IMR-90 (cell line): ENCODE measurements at places on chromosomes 1 and 21.
A peak's percentile ranks its signal among the peaks of the same experiment; 100 is the strongest.

DNA sequence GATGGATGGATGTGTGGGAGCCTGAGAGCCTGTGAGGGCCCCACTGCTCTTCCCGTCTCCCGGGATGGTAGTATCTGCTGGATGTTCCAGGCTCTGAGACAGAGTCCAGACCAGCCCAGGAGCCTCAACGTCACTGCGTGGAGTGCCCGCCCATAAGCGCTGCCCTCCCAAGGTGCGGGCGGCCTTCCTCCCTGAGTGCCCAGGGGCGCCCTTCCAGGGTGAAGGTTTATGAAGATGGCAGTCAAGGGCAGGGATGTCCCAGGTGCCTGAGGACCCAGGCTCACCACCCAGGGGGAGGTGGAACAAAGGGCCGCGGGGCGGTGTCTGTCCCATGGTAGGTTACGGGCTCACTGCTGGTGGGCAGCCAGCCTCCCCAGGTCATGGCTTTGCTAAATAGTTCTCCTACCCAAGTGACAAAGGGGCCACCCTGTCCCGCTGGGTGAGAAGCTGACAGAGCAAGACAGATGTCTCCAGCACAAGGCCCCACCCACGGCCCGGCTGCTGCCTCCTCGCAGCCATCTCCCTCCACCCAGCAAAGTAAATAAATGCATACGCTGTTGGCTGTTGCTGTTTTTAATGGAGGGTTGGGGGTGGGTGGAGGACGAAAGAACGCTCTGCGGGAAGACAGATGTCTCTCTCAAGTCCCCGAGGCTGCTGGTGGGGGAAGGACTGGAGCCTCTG, 9.0 kb upstream of the GPR153 start:
- no peak for DNase-seq

- no peak for DNase-seq
These were observed 36.0 kb downstream of the SYT6 start for GRCh38 chr1:114117654-114118053.

DNA sequence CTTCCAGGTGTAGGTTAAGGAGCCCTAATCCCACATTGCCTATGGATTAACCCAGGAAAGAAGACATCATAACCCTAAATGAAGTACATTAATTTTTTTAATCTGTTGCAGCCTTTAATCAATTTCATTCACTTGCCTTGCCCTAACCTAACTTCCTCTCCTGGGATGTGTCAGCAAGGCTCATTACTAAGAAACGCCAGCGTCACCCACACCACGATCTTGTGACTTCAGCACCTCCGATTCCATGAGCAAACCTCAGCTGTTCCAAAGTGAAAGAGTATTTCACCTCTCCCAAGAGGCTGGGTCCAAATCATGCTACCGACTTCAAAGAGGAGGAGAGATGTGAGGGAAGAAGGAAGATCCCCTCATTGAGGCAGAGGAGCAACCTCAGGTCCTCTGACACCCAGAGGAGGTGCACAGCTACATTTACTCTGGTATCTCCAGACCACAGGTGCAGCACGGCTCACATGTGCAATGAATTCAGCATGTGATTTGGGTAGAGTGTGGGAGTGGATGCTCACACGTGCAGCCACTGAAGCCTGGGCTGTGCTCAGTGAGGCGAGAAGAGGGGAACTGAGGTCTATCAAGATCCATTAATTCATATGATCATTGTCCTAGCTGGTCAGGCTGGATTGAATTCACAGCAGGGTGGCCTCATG, 134.1 kb downstream of the SLC30A10 start:
- no peak for DNase-seq

DNA sequence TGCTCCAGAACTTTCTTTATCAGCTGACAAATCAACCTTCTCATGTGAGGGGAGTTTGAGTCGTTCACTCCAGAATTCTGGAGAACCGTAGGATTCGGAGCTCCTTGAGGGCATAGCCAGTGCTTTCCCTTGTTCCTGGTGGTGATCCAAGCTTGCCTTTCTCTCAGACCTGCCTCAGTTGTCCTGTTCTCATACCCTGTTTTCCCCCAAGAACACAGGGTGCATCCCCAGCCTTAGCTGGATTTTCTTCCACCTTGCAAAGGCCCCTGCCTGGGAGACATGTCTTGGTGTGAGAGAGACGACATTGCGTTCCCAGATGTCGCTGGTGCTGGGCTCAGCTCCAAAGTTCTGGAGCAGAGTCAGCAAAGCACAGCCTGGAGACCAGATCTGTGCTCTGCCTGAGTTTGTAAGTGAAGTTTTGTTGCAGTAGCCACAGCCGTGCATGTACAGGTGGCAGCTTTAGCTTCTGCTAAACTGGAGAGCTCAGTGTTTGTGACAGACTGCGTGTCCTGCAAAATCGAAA, 40.0 kb downstream of the ABCG1 start:
- no peak for DNase-seq

DNA sequence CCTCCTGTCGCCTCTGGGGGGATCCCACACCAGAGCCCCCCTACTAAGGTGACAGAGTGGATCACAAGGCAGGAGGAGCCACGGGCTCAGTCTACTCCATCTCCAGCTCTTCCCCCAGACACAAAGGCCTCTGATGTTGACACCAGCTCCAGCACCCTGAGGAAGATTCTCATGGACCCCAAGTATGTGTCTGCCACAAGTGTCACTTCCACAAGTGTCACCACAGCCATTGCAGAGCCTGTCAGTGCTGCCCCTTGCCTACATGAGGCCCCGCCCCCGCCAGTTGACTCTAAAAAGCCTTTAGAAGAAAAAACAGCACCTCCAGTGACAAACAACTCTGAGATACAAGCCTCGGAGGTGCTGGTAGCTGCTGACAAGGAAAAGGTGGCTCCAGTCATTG, 42.2 kb downstream of the ZBTB17 start:
- no peak for DNase-seq

DNA sequence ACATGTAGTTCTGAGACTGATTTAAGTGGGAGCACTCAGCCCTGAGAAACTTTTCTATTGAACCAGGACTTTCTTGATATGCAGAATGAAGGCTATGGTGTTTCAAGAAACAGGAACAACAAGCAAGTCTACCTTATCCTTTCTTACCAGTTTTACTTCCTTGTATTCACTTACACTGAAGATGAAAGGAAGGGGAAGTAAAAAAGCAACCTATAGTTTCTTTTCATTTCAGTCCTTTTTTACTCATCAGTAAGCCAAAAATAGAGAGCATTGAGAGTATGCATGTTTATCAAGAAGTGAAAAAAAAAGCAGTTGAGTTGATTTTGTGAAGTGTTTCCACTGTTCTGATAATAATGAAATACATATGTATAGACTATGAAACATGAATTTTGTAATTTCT, 1010.3 kb downstream of the AMY1C start:
- no peak for DNase-seq

DNA sequence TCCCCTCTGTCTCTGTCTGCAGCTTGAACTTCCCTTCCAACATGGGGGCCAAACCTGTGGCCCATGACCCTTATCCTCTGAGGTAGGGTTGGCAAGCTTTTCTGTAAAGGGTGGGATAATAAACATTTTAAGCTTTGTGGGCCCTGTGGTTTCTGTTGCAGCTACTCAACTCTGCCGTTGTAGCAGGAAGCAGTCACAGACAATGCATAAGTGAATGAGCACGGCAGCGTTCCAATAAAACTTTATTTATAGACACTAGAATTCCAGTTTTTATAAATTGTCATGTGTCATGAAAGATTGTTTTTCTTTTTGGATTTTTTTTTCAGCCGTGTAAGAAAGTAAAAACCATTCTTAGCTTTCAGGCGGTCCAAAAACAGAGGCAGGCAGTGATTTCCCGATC, 18.2 kb upstream of the CDK18 start:
- no peak for DNase-seq

- DNase-seq = no peak
These were observed 135.7 kb downstream of the ZNF281 start for GRCh38 chr1:200274116-200274515.

DNA sequence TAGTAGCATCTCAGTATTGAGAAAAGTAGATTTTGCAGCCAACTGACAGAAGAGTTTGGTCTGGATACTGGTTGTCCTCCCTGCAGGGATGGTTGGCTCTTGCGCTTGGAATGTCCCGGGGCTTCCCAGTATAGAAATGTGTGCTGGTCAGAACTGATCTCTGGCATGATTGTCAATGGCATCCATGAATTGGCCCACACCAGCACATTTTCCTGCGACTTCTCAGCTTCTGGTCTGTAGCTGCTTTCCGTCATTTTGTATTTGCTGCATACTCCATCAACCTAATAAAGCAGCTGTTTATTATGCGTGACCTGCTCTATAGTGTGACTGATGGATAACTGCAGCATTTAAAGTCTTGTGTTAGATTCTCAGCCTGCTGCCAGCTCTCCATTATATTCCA, 203.7 kb downstream of the S1PR1 start:
- DNase-seq = no peak

GRCh38 chr1:215895276-215895675, 328.2 kb downstream of the KCTD3 start:
- DNase-seq = no peak

DNA sequence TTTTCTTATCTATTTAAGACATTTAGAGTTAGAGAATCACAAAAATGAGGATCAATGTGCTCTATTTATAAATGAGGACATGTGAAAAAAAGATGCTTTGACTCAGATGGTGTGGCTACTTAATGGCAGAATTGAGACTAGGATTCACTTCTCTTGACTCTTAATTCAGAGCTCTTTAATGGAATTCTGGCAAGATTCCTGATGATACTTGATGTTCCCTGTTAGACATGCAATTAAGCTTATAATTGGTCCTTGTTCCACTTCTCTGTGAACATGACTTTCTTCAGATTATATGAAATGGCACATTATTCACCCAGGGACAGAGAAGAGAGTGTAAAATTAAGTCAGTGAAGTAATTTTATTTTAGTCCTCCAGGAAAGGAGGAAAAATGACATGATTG, 165.3 kb downstream of the LRRC7 start:
- no peak for DNase-seq

DNA sequence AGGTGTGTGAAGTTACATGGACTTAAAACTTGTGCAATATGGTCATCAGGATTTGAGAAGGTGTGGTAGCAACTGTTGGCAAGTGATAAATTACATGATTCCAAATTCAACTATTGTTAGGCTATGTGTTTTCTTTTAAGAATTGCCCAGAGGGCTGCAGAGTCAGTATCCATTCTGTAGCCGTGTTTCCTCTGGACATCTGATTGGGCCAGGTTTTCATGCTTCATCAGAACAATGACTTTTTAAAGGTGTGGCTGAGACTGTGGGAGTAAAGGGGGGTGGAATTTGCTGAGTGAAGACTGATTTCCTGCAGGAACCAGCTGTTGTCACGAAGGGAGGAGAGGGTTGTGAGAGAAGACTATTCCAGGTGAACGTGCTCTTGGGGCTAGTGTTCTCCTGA, 1.7 kb upstream of the HRNR start:
- DNase-seq = no peak

DNA sequence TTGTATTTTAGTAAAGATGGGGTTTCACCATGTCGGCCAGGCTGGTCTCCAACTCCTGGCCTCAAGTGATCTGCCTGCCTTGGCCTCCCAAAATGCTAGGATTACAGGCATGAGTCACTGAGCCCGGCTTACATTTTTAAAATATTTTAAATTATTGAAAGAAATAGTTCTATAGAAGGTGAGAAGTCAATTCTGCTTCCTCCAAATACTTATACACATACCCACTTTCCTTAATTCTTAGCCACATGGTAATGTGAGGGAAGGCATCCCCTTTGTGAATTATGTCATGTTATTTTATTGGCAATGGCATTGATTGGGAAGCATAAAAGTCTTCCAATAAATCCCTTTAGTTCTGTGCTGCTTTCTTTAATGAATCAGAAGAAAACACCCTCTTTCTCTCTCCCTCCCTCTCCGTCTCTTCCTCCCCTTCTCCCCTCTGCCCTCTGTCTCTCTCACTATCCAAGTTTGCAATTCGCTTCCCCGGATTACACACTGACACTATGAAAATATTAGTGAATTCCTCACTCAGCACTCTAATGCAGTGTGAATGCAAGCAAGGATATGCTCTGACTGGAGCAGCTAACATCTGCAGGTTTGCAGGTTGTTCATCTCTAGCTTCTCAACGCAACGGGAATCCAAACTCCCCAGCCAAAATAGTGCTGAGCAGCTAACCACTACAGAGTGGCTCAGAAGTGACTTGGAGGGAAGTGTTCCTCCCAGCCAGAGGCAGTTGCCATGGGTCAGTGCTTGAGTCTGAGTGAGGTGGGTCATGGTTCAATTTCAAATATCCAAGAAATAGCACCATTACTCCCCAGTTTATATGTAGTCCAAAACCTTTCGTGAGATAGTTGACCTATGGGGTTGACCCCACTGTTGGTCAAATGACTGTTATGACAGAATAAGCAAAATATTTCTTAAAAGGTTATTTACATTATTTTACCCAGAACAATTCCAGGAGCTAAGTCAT, 77.8 kb upstream of the CD55 start:
- DNase-seq = peak; percentile 59

- no peak for DNase-seq
These were observed 221.9 kb downstream of the GIPC2 start for GRCh38 chr1:78267513-78268218.

GRCh38 chr1:184078564-184079249, 27.2 kb downstream of the TSEN15 start:
- peak; percentile 36 for DNase-seq

DNA sequence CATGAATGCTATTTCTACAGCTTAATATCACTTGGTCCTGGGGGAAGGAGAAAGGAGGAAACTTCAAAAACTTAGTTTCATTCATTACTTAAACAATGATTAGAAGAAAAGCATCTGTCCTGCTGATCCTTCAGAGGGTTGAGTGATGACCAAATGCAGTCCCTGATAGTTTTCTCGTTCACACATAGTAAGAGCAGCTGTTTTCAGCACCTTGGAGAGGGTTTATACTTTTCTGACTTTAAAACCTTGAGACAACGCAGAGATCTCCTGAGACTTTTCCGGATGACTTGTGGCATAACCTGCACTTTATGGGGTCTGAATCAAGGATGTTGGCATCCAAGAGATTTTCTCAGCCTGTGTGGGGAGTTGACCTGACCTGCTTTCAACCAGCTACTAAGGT, 94.0 kb upstream of the KCND3 start:
- peak; percentile 15 for DNase-seq

GRCh38 chr21:33127868-33128242, 57.9 kb downstream of the OLIG1 start:
- DNase-seq = no peak

- DNase-seq = peak; percentile 91
These were observed 17.2 kb downstream of the NFYC start for GRCh38 chr1:40708750-40709099.

DNA sequence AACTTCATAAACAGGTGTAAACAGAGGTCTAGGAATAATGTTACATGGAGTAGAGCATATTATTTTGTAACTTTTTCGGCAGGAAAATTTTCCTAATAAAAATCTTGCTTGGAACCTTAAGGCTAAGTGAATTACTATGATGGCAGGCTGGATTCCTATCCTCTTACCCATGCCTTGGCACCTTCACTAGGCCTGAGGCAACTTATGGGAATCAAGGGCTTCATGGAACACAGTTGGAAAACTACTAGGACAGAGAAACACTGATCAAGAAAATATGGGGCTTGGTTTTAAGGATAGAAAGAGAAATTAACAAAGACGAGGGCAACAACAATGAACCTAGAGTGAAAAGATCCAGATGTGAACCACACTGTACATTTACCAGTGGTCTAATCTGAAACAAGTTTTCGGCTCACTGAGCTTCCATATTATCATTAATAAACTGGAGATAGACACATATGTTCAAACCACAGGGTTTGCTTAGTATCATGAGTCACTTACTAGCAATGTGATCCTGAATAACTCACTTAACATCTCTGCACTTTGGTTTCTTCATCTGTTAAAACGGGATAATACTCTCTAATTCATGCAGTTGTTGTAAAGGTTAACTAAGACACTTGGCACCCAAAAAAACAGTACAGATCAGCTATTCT, 68.5 kb downstream of the GPATCH2 start:
- DNase-seq = peak; percentile 86
